Tibial nerve (tissue), 4 donors: ENCODE measurements at places on chromosomes 2 and 18. TPM values are rescaled to one million over a fixed set of nuclear protein-coding genes. Genes with fewer than 3 reads are reported as not detected.

The LHCGR gene
- total RNA-seq: 0.63 TPM

- no peak for DNase-seq
These were observed 125.3 kb downstream of the ZFP36L2 start for GRCh38 chr2:43100883-43101662.

The TTN gene
- 15.5 TPM for total RNA-seq

The APCDD1 gene
- total RNA-seq: 81.8 TPM

DNA sequence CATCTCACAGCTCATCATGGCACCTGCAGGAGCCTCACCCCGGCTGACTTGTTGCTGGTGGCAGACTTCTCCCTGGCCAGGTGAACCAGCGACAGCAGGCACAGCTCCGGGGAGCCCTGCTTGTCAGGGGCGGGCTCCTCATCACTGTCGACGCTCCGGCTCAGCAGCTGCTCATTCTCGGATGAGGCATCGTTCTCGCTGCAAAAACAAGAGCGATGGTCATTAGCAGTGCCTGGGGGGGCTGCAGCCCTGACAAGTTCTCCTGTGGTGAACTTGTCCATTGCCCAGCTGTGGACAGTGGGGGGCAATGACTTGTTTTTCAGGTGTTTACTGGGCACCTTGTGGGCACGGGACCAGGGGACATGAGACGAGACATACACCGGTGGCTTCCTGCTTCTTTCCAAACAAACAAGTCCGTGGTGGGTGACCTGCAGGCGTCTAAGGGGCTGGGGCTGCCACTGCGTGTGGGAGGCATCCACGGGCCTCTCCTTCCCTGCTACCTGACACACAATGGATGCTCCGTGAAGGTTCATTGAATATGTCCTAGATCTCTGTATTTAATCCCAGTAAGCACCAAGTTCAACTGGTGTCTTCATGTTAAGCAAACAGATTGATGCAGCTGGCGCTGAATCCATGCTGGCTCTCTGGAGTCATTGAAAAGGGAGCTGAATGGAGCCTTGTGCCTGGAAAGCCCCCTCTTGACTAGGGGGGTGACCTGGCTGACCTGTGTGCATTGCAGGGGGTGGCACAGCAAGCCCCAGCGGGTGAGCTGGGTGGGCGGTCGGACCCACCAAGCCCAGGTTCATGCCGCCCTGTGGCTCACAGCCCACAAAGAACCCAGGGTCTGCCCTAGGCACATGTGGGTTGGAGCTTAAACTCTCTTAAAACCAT, 81.0 kb downstream of the EDAR start:
- DNase-seq: no peak

The TEX44 gene
- total RNA-seq: not detected

DNA sequence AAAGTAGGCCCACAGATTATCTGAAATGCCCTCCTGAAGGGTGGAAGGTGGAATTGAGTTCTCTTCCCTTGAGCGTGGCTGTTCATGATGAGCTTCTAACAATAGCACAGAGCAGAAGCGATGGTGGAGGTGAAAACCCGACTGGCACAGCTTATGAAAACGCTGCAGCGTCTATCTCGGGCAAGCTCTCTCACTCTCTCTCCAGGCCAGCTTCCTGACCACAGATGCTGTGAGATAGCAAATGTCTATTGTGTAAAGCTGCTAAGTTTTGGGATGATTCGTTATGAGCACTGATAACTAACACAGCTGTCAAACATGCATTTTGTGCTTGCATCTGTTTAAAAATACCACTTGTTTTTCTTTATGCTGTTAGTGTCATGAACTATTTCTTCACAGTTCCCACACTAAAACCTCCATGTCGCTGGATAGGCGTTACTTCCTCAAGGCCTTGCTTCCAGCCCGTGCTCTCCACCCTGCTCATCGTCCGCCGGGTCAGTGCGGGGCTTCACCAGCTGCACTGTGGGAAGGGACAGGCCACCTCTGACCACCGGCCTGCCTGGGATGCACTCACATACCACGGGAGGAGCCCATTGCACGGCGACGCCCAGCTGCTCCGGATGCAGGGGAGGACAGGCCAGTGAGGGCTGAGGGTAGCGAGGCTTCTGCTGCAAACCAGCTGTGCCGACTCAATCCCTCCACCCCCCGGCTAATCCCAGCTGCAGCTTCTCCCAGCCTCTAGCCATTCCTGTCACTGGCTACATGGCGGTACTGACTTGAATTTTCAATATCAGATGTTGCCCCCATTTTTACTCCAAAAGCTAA, 60.0 kb upstream of the OTOS start:
- DNase-seq: no peak

The SLC23A3 gene
- total RNA-seq: not detected

- peak; percentile 69 for DNase-seq
These were observed 920 bp downstream of the GULP1 start for GRCh38 chr2:188292348-188293239.

The AQP12B gene
- total RNA-seq: not detected

The GPR75 gene
- 1.9 TPM for total RNA-seq

The TGFA gene
- 12.6 TPM for total RNA-seq

DNA sequence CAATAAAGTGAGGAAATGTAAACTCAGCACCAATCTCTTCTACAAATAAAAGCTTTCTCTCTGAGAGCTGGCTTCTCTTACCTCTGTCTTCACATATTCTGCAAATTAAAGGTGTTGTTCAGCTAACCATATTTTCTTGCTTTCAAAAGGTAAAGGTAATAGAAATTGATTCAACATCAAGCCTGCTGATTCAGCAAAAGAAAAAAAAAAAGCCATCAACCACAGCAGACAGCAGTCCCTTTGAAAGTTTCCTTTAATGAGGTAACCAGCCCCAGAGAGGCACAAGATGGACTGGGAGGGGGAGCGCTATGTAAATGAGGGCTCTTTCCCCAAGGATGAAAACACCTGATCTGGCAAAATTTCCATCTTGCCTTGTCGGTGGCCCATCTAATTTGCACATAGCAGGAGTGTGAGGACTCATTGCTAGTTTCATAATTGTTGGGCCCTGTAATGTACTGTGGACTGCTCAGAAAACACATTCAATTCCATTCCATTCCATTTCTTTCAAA, 154.9 kb upstream of the SOX11 start:
- DNase-seq: no peak

DNA sequence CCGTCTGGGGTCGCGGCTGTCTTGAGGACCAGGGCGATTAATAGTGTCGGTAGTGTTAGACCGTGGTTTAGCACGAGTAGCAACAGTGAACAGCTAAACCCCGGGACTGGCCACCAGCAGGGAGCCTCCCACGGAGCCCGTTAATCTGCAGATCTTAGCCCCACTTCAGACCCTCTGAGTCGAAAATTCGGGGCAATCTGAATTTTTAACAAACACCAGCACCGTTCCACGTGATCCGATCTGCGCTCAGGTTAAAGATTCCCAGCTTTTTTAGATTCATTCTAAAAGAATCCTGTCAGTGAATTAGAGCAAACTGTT, 479 bp upstream of the ATP5F1A start:
- DNase-seq: no peak

- DNase-seq: no peak
These were observed 126.9 kb upstream of the DAPL1 start for GRCh38 chr2:158668001-158668765.

The CTLA4 gene
- total RNA-seq: not detected

DNA sequence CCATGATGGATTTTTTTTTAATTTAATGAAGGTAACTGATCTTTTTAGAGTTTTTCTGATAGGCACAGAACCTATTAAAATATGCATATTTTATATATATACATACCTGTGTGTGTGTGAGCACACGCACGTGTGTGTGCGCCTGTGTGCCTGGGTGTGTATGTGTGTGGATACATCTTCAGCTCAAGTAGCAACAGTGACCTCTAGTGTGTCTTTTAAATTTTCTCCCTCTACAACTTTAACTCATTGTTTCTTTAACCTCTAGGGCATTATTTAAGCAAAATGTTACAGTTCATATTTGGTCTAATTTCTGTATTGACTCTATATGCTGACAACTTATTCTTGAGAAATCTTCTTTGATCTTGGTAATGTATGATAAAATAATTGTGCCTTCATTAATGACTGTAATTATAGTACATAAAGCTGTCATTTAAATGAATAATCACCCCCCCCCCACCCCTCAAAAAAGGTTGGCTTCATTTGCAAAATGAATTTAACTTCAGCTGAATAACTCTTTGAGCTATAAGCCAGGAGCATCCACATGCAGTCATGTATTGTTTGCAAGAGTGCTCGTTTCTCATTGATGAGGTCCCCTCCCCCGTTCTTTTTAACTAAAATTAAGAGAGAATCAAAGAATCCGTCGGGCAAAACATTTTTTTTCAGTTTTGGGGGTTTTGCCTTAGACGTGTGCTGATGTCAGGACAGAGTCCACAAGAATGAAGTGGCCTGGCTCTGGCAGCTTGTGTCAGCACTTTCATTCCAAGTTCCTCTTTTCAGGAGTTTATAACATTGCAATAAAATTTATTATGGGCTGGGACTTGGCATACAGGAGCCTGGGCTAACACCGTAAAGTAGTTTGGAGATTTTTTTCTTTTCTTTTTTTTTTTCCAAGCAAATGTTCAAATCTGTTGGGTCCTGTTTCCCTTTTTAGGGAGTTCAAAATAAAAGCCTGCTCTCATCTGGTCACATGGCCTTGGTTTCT, 80.0 kb downstream of the ETAA1 start:
- no peak for DNase-seq

DNA sequence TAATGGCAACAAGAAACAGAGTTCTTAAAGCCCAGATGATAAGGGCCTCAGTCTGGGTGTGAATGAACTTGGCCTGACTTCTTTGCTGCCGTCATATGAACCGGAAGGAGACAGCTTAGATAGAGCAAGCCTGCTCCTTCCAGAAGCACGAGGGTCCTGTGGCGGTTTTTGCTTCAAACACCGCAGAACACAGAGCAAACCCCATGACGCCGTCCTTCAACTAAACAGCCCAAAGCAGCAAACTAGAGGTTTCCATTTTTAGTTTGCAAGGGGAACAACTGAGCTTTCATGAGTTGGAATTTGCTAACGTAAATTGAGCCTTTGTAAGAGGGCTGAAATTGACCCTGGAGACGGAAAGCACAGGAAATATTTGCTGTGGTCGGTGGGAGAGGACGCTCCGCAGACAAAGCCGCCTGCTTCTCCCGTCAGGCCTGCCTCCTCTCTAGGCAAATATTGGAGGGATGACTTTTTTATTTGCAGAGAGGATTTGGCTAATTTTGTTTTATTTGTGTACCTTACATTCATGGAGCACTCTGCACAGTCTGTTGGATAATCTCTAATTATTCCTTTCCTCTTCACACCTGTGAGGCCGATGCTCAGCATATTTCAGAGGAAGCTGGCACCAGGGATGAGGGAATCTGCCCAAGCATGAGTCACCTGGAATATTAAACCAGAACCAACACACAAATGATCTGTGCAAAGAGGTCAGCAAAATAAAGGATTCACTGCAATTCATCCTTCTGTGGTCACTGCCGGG, 134.0 kb upstream of the NCK2 start:
- no peak for DNase-seq

DNA sequence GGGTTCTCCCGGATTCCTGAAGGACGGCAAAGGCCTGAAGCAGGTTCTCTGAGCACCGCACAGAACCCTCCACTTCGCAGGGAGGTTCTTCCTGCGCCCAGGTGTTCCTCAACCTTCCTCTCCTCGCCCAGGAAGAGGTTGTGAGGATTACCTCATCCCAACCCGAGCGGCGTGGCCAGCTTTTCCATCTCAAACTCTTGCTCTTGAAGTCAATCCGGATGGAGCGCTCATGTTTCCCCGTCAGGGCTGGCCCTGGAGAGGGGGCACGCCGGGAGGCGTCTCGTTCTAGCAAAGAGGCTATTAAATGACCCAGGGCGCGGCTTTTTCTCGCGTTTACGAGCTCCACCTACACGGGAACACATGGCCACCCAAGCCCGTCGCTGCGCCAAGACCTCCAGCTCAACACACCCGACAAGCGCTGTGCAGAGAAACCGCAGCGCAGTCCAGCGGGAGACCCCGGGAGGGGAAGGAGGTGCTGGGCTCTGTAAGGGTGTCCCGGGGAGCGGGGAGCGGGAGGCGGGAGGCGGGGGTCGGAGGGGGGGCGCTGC, 540 bp upstream of the RAB10 start:
- no peak for DNase-seq

The FAM124B gene
- total RNA-seq: 9.2 TPM

The CCNYL1 gene
- total RNA-seq: 9.4 TPM

The PDE6D gene
- 18.6 TPM for total RNA-seq

The PTMA gene
- 656 TPM for total RNA-seq

DNA sequence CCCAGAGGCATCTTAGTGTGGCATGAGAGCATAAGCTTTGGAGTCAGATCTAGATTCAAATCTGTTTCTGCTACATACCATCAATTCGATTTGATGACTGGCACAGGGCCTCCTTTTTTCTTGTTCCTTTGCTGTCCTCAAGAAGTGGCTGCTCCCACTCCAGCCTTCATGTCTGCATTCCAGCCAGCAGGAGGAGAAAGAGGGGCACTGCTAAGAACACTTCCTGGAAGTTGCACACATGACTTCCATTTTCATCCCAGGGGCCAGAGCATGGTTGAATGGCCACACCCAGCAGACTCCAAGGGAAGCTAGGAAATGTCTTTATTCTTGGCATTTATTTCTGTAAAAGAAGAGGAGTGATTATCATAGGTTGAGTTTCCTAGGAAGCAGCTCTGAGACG, 50.4 kb downstream of the EML6 start:
- DNase-seq: no peak

DNA sequence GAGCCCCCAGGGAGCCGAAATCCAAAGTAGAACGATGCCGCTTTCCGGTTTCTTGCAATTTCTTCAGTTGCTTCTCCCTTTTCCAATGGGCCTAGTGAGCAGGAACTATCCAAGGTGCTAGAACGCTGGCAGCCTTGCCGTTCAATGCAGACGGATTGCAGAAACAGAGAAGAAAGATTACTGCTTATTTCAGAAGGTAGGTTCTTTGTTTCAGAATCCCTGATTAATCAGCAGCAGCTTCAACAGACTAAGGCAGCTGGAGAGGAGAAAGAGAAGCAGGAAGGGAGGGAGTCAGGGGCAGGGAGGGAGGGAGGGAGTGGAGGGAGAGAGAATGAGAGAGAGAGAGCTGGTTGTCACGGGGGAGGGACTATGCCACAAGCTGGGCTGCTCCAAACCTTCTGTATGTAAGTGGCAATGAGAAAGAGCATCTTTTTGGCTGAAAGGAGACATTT, 576 bp downstream of the NYAP2 start:
- DNase-seq: no peak

The CSRNP3 gene
- 3.1 TPM for total RNA-seq

- no peak for DNase-seq
These were observed 604.8 kb downstream of the CPS1 start for GRCh38 chr2:211161236-211161635.

DNA sequence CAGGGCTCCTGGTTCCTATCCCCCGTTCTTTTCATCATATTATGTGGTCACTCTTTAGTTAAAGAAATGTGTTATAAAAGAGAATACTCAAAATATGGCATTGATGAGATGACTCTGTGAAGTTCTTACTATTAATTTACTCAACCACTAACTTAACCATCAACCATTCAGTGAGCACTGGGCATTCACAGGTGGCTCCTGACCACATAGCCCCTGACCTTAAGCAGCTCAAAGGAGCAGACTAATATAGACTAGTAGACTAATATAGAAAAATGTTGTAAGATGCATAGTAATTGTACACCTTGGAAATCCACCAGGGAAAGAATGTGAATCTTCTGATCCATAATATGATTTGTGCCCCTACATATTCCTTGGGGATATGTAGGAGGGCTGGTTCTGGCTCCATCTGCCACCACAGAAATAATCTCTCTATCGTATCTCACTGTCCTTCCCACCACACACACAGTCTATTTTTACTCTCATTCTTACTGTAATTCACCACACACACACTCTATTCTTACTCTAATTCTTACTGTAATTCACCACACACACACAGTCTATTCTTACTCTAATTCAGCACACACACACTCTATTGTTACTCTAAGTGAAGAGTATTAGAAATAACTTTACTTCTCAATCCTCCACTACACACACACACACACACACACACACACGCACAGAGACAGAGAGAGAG, 188.9 kb upstream of the ITGA4 start:
- no peak for DNase-seq
